ENCODE measurements at places on chromosomes 13 and 19.

DNA sequence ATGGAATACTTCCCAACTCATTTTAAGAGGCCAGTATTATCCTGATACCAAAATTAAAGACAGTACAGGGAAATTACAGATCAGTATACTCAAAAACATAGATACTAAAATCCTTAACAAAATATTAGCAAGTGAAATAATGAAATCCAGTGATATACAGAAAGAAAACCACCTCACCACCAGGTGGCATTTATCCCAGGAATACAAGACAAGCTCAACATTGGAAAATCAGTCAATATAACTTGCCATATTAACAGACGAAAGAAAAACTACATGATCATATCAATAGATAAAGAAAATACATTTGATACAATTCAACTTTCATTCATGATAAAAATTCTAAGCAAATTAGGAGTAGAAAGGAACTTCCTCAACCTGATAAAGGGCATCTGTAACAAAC is 6.7 kb upstream of the GNA15 start:
- no peak for DNase-seq

- DNase-seq, result no peak
Observed at GRCh38 chr19:47232422-47233211, 1.6 kb upstream of the BBC3 start.

DNA sequence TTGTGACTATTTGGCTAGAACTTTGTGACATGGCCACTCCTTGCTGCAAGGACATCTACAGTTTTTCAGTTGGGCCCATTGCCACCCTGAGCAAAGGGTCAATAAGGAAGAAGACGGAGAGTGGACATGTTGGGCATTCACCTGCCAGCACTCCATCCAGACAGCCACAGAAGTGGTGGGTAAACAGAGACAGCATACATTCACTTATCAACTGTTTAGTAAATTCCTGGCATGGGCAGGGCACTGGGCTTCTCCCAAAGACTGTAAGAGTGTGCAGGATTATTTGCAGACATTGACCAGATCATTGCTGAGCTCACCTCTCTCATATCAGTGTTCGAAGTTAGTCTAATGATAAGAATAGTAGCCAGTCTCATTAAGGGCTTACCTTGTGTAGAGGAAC is 29.2 kb downstream of the SIPA1L3 start:
- DNase-seq, result no peak

- no peak for DNase-seq
Observed at GRCh38 chr13:23380534-23380933, 53.0 kb downstream of the SACS start.

DNA sequence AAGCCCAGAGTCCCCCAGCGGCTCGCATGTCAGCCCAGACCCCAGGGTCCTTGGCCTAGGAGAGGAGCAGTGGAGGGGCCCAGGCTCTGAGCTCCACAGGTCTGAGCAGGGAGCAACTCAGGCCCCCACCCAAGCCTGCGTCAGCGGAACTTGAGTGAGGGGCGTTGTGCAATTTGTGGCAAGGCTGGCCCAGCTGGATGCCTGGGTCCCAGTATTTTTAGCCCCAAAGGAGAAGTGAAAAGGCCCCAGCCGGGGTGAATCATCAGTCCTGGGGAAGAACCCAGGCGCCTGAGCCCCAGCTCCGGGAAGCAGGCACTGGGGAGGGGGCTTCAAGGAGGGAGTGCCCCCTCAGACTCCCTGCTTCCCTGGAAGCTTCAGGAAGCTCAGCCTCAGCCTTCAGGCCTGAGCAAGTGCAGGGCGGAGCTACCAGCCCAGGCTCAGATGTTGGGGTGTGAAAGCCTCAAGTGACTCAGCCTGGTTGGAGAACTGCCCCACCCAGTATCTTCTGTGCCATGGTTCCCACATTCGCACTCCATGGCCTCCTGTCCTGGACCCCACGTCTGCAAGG is 7.2 kb downstream of the MED29 start:
- DNase-seq, result peak; percentile 86

GRCh38 chr19:1026783-1027649 is 608 bp downstream of the CNN2 start:
- DNase-seq, result peak; percentile 64

DNA sequence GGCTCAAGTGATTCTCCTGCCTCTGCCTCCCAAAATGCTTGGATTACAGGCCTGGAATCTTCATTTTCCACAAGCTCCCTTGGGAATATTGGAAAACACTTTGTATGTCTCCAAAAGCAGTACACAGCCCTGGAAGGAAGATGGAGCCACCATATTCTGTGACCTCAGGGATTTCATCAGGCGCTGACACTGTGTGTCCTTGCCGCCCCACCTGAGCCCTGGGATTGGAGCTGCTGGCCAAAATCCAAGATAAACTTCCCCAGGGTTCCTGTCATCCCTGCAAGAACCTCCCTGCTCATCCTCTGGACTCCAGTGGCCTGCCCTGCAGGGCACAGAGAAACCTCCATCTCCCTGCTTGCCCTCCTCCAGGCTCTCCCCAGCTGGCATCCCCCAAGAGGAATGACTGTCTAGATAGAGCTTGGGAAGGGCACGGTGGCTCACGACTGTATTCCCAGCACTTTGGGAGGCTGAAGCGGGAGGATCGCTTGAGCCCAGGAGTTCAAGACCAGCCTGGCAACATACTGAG is 1.3 kb upstream of the GNG7 start:
- no peak for DNase-seq

DNA sequence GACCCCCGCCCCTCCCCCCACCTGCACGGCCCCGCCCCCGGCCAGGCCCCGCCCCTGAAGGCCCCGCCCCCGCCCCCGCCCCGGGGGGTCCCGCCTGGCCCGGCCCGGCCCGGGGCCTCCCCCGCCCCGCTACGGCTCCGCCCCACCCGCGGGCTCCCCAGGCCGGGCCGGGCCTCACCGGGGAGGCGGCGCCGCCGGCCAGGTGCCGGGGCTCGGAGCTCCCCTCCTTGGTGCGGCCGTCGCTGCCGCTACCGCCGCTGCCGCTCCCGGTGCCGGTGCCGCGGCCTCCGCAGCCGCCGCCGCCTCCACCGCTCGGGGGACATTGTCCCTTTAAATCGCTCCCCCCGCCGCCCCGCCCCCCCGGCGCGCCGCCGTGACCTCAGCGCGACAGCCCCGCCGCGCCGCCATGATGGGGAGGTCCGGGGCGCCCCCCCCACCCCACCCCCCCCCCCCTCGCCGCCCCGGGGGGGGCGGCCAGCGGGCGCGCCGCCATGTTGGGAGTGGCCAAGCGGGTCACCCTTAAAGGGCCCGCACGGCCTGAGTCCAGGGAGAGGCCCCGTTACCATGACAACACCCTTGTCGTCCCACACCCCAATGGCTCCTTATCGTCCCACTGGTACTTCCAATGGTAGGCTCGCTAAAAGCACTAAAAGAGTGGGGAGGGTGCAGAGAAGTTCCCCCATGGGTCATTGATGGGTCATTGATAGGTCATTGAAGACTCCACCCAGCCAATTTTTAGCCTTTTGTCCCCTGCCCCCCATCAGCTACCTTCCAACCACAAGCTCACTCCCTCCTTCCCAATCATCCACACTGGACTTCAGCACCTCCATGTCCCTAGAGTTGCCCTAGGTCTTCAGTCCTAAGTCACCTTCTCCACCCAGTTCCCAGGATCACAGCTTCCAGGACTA is at the start of gene WIZ:
TSS of gene WIZ (minus strand) at position 337 of the 908 bp plus-strand sequence. CDS start 1,649 bp downstream, outside the sequence.
- peak; percentile 87 for DNase-seq

DNA sequence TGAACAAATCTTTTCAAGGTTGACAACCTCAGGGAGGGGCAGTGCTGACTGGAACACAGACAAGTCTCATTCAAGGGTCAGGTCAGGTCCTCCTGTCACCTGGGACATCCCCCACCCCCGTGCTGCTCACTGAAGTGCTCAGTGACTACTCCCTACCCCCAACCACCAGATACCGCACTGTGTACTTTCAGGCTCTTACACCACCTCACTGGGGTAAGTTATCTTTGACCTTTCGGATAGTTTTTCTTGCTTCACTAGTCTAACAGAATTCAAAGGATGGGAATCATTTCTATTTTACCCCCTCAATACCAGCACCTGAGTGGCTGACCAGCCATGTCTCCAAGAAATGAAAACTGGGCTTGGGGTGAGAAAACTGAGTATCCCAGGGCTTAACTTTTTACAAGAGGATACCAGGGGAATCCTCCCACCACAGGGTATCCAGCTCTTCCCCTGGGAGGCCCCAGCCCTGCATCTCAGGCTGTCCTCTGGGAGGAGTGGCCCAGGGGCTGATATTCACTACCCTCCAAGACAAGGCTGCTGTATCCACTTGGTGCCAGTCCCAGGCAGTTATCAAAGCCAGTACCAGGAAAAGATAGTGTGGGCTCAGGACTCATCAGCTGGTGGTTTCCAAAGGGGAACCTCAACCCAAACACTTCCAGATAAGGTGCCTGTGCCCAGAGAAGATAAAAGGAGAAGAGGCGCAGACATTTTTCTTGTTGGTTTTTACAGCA is 2.1 kb downstream of the ZNF563 start:
- peak; percentile 53 for DNase-seq

DNA sequence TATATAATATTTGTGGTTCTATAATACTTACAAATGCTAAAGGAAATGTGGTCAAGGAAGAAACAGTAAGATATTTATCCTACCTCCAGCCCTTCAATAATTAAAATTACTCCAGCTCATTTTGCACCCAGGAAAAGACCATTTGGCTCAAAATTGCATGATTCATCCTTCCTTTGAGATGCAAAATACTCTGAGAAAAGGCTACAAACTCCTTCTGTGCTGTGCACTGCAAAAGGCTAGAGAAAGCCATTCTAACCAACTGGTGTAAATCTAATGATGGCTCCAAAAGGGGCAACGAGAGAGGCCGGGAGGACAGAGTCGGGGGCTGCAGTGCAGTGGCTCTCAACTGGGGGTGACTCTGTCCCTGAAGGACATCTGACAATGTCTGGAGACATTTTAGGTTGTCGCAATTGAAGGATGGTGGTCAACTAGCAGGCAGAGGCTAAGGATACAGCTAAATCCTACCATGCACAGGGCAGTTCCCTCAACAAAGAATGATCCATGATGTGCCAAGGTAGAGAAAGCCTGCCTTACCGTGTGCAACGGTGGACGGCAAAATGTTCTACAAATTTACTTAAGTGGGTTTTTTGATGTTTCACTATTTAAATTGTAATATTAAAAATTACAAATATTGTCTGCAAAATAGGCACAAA is 32.6 kb downstream of the SLC7A1 start:
- no peak for DNase-seq

GRCh38 chr13:21235174-21235573 is 58.7 kb downstream of the MRPL57 start:
- DNase-seq, result no peak

- no peak for DNase-seq
Observed at GRCh38 chr13:37602733-37603381, 4.3 kb upstream of the POSTN start.

DNA sequence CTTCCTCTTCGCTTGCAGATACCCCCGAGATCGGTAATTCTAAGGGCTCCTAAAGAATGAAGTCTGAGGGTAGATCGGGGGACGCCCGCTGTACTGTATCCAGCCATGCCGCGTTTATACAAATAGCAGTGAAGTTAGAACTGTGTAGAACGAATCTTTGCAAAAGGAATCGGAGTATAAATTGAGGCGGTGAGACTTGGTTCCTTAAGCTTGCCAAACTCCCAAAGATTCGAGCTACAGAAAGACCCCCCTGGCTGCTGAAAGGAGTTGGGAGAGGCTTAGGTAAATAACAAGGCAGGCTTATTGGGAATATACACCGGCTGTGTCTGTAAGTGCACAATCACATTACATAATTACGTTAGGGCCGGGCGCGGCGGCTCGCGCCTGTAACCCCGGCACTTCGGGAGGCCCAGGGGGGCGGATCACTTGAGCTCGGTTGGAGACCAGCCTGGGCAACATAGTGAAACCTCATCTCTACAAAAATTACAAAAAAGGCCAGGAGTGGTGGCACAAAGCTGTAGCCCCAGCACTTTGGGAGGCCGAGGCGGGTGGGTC is 12.2 kb downstream of the TMEM160 start:
- DNase-seq, result no peak

DNA sequence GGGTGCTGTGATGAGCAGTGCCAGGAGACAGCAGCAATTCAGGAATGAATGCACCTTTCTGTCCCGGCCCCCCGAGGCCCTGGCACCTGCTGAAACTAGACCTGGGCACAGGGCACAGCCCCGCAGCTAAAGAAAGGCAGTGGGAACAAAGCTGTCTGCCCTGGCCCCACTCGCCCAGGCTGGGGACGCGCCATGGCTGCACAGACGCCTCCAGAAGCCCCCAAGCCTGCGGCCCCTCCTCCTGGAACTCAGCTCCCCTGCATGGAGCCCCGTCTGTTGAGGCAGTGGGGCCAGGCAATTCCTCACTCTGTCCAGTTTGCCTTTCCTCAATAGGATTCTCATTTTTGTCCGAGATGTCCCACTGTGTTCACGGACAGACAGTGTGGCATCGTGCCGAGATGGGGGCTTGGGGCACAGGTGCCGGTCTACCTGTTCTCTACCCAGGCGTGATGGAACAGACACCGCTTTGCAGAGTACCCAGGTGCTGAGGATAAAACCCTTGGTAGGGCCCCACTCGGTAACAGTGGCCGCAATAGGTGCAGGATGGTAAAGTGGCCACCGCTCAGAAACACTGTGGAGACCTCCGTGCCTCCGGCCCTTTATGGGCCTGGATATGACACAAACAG is 146.5 kb upstream of the SOX1 start:
- DNase-seq, result no peak

GRCh38 chr19:17684256-17684655 is 3.9 kb downstream of the UNC13A start:
- DNase-seq, result no peak

GRCh38 chr13:25873242-25873612 is 178.6 kb downstream of the SHISA2 start:
- no peak for DNase-seq

GRCh38 chr19:22783651-22784410 is at the start of gene ZNF99:
Gene ZNF99 (minus strand): TSS chr19:22784151. CDS start chr19:22784016, 135 bp downstream.
- no peak for DNase-seq

- DNase-seq, result peak; percentile 64
Observed at GRCh38 chr13:50713523-50714248, 129.8 kb downstream of the DLEU7 start.

DNA sequence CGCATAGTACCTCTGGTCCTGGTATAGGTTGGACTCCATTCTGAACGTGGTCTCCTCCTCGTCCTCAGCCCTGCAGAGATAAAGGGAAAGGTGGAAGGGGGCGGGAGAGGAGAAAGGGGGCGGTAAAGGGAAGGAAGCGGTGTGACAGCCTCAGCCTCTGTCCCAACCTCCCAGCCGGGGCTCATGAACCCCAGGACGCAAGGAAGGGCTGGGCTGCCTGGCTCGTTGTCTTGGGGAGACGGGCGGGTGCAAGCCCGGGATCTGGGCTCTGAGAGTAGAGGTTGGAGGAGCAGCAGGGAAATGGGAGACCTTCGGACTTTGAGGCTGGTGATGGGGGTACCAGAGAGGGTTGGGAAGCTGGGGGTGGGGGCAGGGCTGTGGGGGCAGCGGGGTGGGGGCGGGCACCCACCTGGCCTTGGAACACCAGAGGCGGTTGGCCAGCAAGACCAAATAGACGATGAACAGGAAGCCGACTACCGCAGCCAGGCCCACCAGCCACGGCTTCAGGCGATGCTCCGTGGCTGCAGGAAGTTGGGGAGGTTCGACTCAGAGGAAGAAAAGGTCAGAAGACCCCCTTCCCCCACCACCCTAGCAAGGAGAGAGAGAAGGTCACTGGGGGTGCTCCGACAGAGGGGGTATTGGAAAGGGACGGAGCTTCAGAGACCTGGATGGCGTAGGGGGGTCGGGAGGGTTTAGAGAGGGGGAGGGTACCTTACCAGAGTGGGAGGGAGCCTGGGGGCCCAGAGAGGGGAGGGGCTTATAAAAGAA is 1.7 kb downstream of the SMIM24 start:
- peak; percentile 66 for DNase-seq

- no peak for DNase-seq
Observed at GRCh38 chr19:38727868-38728660, 16.2 kb downstream of the CAPN12 start.

GRCh38 chr19:608155-609003 is 18.7 kb downstream of the HCN2 start:
- DNase-seq, result peak; percentile 53

- DNase-seq, result no peak
Observed at GRCh38 chr19:41563854-41564514, 12.0 kb upstream of the CEACAM21 start.

All from activated CD8-positive, alpha-beta memory T cell treated with anti-CD3 and anti-CD28 coated beads, Interleukin-2, amount 10 ng/mL, durations not matched to agents 7 days and 5 days (primary cell).